Mesangial cell (primary cell): ENCODE measurements at places on chromosomes 12 and 14. TPM values are rescaled to one million over a fixed set of nuclear protein-coding genes. Genes with fewer than 3 reads are reported as not detected.

The TAS2R8 gene
- total RNA-seq: not detected in 2 replicates

The SRP54 gene
- total RNA-seq: 31.3 and 34.4 TPM in 2 replicates

The TSHR gene
- total RNA-seq: 7.2 TPM in 1 of 2 replicates, not detected in the other

The PPP1CC gene
- 51.5 and 92.9 TPM in 2 replicates for total RNA-seq

The CEP290 gene
- 8.7 and 13.7 TPM in 2 replicates for total RNA-seq

The CARMIL3 gene
- under 0.01 and 0.38 TPM in 2 replicates for total RNA-seq

The NEMP1 gene
- total RNA-seq: 2.4 and 10.9 TPM in 2 replicates

The CD27 gene
- 0.51 TPM in 1 of 2 replicates, not detected in the other for total RNA-seq

The SLCO1C1 gene
- total RNA-seq: 0.13 TPM in 1 of 2 replicates, not detected in the other

The NPFF gene
- total RNA-seq: 1.5 TPM in 1 of 2 replicates, not detected in the other

The NUDT14 gene
- 13.2 and 43.9 TPM in 2 replicates for total RNA-seq

The LALBA gene
- not detected in 2 replicates for total RNA-seq

The TRMT61A gene
- 11.9 and 12.7 TPM in 2 replicates for total RNA-seq

The STRN3 gene
- 12.5 and 16.2 TPM in 2 replicates for total RNA-seq

The TAS2R20 gene
- 0.49 and 0.51 TPM in 2 replicates for total RNA-seq

The KIF26A gene
- total RNA-seq: 1.1 and 1.5 TPM in 2 replicates

The GUCY2C gene
- under 0.01 TPM in 1 of 2 replicates, not detected in the other for total RNA-seq

The CPNE6 gene
- total RNA-seq: not detected in 2 replicates

The CCDC184 gene
- 0.25 and 0.33 TPM in 2 replicates for total RNA-seq

The CELA1 gene
- not detected in 2 replicates for total RNA-seq

The TAS2R46 gene
- 0.38 TPM in 1 of 2 replicates, not detected in the other for total RNA-seq

The GRIP1 gene
- total RNA-seq: 2.4 and 7.1 TPM in 2 replicates

The CCDC196 gene
- total RNA-seq: not detected in 2 replicates
